CD14-positive monocyte (primary cell): ENCODE measurements at places on chromosomes 1 and 21. TPM values are rescaled to one million over a fixed set of nuclear protein-coding genes. Genes with fewer than 3 reads are reported as not detected.

- no peak for DNase-seq
These were observed 299.2 kb downstream of the SRGAP2C start for GRCh38 chr1:121483961-121484424.

GRCh38 chr1:55129194-55129728 lies 85.9 kb downstream of the USP24 start:
- peak; percentile 35 for DNase-seq

EIF3I gene
- polyA plus RNA-seq = 151 TPM

ALDH9A1 gene
- 9.0 and 23.7 TPM in 2 replicates for polyA plus RNA-seq

C1orf185 gene
- not detected in 2 replicates for polyA plus RNA-seq
